Myocyte (in vitro differentiated cells): ENCODE measurements at places on chromosomes 7 and 10. TPM values are rescaled to one million over a fixed set of nuclear protein-coding genes. Genes with fewer than 3 reads are reported as not detected.

Gene BLNK
- 0.13 TPM in 1 of 2 replicates, not detected in the other for total RNA-seq

DNA sequence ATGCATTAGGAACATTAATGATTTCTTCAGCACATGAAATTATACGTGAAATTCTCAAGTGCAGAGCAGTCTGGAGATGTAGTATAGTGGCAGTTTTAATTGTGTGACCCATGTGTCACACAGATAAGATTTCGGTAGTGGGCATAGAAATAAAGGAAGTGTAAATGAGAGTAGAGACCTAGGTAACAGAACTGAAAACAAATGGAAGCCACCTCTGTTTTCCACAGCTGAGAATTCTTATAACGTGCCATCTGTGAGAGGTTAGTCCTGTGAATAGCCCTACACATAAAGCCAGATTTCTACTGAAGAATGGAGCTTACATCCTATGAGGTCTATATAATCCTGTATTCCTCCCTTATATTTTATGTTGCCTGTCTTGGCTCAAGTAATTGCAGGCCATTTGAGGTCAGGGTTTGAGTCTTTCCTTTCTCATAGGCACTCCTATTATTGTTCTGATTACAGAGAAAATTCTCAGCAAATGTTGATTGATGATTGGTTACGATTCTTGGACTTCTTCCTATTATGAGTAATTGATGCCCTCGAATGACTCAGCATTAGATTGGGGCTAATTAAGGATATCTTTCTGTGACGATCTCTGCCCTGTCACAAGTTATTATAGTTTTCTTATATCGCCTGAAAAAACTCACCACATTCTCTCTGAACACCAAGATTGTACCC, 258.2 kb downstream of the KIF20B start:
- no peak for DNase-seq

DNA sequence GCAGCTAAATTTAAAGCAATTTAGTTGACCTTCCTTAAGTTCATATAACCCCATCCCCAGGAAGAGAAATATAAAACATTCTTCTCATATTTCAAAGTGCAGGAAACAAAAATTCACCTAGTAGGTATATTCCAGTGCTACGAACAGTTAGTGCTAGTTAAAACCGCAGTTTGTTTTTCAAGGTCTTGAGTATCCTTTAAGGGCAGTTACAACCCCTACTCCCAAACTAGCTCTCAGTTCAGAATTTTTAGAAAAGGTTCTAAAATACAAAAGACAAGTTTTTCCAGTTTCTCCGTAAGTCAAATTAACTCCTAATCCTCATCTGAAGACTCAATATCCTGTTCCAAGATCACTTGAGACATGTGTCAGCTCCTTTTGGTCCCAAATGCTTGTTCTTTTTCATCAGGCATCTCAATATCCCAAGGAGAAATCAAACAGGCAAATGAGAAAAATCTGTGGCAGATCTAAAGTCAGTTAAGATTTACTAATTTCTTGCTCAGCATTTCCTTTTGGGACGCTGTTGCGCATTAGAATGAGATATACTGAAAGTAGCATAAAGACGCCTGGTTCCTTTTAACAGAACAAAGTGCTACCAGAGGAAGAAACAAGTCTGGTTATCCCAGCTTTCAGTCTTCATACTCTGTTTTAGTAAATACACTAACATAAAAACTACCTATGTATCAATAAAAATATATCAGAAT, 51.8 kb downstream of the ARHGAP12 start:
- DNase-seq: no peak

GRCh38 chr10:52020702-52021101, 293.4 kb upstream of the DKK1 start:
- DNase-seq: no peak

DNA sequence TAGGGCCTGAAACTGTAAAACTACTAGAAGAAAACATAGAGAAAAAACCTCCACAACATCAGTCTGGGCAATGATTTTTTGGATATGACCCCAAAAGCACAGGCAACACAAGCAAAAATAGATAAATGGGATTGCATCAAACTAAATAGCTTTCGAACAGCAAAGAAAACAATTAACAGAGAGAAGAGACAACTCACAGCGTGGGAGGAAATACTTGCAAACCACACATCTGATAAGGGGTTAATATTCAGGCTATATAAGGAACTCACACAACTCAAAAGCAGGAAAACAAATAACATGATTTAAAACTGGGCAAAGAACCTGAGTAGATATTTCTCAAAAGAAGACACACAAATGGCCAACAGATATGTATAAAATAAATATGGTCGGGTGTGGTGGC, 7.7 kb upstream of the GSTK1 start:
- DNase-seq: no peak

DNA sequence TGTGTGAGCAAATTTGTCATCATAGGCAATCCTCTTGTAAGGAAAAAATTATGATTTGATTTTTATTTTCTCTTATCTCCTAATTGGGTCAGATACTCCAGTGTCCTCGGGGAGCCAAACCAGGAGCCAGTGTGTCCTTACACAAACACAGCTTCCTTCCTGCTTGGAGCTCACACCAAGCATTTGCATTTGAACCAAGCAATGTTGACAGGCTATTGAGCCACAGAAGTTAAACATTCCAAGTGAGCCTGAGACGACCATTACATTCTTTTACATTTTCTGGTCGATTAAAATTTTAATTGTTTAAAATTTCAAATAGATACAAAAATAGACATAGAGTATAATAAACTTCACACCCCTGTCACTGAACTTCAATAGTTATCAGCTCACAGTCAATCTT, 194.8 kb downstream of the CFTR start:
- no peak for DNase-seq

GRCh38 chr10:12971001-12971788, 30.3 kb downstream of the CCDC3 start:
- peak; percentile 96 for DNase-seq

Gene AKR1E2
- not detected in 2 replicates for total RNA-seq

Gene EGR2
- 2.3 and 5.3 TPM in 2 replicates for total RNA-seq

- DNase-seq: no peak
Measured at GRCh38 chr7:91064938-91065337, 199.3 kb upstream of the FZD1 start.

DNA sequence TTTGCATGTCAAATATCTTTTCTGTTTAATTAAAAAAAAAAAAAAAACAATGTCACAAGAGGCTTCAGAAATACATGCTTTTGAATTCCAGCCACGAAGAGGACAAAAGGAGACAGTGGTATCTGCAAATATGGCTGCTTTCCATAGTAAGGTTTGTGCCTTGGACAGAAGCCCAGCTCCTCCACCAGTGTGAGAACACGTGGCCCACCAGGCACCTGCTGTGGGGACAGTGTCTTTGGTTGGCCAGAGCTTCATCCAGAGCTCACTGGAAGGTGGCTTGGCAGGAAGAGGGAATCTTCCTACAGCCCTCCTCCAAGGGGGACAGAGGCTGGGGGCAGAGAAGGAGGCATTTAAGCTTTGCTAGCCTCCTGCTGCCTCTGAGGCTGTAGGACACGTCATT, 144.6 kb downstream of the GLCCI1 start:
- DNase-seq: peak; percentile 43

GRCh38 chr10:76218035-76218434, 786.6 kb downstream of the LRMDA start:
- no peak for DNase-seq

Gene CPA2
- total RNA-seq: not detected in 2 replicates

Gene SLC26A3
- total RNA-seq: not detected in 2 replicates
